ENCODE measurements at places on chromosomes 1 and 21.

DNA sequence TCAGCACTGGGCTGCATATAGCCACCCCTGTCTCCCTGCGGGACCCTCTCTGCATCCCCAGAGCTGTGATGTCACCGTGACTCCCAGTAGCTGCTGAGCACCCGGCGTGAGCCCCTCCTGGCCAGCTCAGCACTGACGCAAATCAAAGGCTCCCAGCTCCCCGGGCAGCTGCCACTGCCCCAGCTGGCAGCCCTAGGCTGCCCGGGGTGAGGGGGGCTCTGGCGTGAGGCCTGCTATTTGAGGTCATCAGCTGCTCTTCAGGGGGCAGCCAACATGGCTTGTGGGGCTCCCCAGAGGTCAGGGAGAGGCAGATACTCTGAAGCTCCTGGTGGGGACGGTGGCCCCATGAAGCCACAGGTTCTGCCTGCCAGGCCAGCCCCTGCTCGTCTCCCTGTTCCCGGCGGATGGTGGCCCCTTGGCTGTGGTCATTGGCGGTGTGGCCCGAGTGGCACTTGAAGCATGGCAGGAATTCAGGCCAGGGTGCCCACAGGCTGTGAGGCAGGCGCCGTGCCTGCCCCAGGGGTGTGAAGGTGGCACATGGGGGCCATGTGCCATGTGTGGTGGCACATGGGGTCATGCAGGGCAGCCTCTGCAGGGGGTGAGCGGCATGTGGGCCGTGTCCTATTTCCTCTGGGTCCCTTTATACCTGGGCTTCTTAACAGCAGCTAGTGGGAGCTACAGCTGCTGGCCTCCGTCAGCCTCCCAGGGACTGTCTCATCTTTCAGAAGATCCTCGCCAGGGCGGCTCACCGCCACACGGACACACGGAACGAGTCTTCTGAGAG, 85.4 kb downstream of the SIK1 start:
- DNase-seq = peak; percentile 68

DNA sequence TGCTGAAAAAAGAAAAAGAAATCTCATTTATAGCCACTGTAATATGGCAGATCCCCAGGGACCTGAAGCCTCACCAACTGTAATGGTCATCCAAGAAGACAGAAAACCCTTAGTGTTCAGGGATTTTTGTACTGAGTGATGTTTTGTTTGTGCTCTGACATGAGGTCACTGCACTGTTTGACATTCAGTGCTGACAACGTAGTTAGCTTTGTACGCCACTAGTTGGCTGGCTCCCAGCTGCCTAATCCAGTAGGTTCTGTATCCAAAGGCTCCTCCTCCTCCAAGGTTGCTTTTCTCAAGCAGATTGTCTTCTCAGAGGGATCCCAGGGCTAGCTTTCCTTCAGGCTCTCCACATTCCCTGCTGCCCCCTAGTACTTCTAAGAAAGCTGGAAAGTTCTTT, 9.5 kb upstream of the YRDC start:
- DNase-seq = no peak

DNA sequence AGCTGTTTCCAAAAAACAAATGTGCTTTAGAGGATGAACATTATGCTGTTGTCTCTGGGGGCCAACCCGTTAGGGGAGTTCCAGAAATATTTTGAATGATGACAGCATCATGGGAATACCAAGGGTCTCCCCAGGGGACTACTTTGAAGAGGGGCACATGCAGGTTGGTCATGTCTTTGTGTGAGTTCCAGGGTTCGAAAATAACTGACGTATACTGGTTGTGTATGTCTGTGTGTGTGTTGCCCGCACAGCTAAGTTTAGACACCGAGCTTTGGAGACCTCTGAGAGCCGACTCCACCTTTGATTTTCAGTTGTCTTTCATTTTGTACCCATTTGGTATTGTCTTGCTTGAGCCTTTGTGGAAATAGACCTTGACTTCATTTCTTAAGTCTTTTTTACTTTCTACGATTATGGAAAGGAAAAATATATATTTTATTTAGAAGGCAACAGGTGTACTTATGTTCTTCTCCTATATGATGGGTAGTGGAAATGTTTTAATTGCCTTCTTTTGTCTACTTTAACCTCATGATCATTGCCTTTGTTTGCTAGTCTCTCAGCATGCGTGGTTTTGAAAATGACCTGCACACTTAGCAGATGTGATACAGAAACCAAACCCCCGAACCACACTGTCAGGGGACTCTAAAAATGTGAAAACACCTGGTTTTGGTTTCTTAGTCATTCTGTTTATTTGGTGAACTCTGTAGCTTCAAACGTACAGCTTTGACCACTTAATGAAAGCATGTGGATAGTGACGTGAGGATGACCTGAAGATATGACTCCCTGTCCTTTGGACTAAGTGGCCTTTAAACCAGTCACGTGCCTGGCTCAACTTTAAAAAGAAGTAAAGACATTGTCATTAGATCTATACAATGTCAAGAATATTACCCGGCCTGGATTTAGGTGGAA, 56.5 kb downstream of the GALNT2 start:
- DNase-seq = no peak

DNA sequence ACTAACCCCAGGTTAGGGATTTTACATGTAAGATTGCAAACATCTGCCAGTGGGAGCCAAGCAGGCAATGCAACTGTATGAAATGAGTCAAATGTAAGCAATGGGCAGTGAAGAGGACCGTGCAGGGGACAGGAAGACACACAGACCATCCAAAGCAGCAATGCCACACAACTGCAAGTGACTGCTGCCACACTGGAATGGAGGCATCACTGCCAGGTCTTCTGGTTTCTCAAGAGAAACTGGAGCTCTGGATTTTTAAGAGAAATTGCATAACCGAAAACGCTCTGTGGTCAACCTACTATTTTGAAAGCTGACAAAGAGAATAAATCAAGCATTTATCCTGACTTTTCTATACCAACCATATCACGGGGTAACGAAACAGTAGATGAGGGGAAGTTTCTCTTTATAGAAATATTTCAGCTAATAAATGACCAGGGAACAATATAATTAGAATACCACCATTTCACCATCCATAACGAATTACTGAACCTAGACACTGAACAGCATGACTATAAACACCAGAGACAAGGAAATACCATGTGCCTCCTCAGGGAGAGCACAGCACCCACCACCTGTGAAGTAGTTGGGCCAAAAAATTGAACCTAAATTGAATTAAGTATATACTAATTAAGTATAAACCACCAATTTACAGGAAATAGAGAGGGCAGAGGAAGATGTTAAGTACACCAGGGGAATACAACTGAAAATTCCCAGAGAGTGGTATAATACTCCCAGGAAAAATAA, 4.4 kb downstream of the AK2 start:
- no peak for DNase-seq

- DNase-seq = no peak
These were observed 3.3 kb upstream of the PCBP3 start for GRCh38 chr21:45640001-45640887.

- DNase-seq = no peak
These were observed 846.2 kb downstream of the ADGRL2 start for GRCh38 chr1:82646888-82647287.

DNA sequence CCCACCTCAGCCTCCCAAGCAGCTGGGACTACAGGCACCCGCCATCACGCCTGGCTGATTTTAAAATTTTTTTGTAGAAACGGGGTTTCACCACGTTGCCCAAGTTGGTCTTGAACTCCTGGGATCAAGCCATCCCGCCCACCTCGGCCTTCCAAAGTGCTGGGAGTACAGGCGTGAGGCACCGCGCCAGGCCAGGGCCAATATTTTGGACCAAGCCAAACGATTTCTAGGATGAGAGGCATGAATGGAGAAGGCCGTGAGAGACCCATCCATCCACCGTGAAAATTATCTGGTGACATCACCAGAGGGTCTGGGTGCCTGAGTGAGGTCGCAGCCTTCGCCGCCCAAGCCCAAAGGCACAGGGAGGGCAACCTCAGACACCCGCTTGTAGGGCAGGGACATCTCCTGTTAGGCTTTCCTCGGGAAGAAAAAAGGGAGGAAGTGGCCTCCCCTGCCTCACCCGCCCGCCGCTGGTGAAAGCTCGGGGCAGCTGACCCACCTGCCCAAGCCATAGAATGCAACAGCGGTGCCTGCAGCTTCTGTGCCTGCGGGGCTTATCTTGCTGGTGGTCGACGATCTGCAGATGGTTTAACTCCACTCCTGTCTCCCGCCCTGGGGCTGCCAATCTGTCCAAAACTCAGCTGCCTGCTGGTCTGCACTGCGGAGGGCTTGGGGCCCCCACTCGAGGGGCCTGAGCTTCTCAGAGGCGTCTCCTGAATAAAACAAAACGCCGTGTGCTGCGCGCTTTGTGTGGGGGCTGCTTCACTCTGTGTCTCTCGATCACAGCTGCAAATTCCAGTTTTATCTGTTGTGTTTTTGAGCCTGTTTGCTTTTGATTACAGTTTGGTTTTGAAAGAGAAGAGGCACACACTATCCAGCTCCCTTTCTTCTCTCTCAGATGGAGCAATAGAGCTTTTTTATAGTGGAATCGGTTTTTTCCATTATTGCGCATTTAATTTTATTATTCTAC, 85.8 kb downstream of the MRPS6 start:
- no peak for DNase-seq

DNA sequence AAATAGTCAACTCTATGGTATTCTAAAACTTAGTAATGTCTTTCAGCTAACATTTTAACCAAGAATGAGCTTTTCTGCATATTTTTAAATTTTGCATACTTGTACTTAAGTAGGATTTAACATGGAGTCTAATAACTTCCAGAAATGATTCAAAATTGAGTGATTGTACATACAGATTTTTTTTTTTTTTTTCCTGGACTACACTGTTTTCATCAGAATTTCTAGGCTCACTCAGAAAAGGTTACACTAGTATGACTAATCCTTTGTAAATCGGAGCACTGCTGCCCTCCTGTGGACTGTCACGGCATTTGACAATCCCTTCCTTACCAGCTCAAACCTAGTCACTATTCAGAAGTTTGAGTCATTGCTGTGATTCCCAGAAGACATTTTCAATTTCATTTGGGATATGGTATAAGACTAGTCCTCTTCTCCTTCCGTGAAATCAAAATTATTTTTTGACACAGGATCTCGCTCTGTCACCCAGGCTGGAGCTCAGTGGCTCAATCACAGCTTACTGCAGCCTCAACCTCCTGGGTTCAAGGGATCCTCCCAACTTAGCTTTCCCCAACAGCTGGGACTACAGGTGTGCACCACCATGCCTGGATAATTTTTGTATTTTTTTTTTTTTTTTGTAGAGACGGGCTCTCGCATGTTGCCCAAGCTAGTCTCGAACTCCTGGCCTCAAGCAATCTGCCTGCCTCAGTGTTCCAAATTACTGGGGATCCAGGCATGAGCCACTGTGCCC, 45.5 kb downstream of the CD46 start:
- DNase-seq = peak; percentile 75

DNA sequence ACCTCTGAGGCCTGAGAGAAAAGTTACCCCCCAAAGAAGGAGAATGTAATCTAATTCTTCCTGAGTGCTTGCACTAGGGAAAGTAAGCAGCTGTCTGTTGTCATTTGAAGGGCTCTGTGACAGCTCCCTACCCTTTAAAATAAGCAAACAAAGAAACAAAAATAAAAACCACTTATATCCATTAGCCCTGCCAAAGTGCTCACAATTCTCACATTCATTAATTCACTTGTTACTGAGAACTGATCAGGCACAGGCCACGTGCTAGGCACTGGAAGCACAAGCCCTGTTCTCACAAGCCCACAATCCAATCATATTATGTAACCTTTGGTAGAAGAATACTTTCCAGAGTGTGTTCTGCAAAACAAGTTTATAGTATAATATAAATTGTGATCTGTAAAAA, 199.4 kb downstream of the ZC3H11B start:
- DNase-seq = no peak

DNA sequence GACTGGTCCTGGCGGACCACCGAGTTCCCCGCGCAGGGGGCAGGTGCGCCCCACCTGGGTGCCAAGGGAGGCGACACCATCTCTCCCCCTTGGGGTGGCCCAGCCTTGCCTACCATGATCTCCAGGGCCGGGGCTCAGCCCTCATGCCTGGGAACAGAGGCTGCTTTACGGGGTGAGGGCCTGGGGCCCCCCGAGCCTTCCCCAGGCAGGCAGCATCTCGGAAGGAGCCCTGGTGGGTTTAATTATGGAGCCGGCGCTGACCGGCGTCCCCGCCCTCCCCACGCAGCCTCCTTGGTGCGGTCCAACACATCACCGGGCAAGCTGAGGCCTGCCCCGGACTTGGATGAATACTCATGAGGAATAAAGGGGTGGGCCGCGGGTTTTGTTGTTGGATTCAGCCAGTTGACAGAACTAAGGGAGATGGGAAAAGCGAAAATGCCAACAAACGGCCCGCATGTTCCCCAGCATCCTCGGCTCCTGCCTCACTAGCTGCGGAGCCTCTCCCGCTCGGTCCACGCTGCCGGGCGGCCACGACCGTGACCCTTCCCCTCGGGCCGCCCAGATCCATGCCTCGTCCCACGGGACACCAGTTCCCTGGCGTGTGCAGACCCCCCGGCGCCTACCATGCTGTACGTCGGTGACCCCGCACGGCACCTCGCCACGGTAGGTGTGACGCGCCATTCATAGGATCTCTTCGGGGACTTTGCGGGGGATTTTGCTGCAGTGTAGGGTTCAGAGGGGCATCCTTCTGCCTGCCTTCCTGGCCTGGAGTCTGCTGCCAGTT, 38.2 kb downstream of the TP73 start:
- DNase-seq = no peak

GRCh38 chr1:64745986-64746940, 1.4 kb downstream of the RAVER2 start:
- no peak for DNase-seq

GRCh38 chr1:1832166-1832565, 53.9 kb upstream of the NADK start:
- no peak for DNase-seq

DNA sequence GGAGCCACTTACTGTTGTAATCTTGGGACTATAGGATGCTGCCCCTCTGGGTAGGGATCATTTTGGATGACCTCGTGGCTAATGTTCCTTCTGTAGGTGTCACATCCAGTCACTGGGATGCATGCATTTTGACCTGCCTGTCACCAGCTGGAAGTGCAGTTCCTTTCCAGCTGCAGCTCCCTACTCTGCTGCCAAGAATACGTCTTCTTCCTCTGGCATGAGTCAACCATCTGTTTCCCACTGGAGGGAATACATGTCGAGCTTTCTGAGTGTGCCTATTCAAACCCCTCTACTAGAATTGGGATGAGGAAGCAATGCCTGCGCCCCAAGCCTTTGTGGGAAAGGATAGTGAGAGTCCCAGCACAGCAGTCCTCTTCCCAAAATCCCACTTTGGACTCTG, 415.5 kb upstream of the ADAMTS5 start:
- no peak for DNase-seq

DNA sequence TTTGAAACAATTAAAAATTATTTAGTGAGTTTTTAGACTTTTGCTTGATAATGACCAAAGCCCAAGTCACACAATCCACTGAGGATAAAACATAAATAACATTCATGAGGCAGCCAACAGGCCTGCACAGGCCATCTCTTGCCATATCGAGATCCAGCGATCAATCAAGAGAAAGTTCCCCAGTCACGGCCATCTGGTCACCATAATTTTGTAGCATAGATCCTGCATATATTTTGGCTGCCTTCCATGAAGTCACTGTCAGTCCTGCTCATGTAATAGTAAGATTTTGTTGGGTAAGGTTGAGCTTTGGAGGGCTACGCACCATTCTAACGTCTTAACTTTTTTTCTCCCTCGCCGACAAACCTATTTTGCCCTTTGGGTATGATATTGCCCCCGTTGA, 17.5 kb downstream of the KPNA6 start:
- no peak for DNase-seq
